ENCODE measurements at places on chromosomes 5 and 9.

GRCh38 chr9:135903358-135903656 is 4.0 kb downstream of the CAMSAP1 start:
- no peak for DNase-seq

GRCh38 chr9:92140754-92141143 is 25.5 kb upstream of the SPTLC1 start:
- no peak for DNase-seq

DNA sequence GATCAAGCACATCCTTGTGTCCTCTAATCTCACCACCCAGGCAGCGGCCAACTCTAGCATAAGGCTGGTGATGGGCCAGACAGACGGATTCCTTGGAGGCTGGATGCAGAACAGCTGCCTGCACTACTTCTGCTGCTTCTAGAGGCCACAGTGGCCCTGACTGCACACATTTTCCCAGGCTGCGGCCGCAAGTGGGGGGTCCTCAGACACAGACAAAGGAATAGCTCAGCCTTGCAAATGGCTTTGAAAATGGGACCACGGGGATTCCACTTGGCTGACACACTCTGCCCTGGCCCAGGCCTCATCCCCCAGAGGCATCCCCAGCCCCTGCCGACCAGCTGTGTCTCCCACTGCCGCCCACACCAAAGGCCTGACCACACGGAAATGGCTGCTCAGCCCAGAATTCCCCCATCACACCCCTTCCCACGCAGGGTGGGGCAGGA is 540.8 kb downstream of the BNC2 start:
- no peak for DNase-seq

GRCh38 chr5:9108162-9108561 is 437.7 kb downstream of the SEMA5A start:
- no peak for DNase-seq
